ENCODE measurements at places on chromosomes 2 and 18.
A peak's percentile ranks its signal among the peaks of the same experiment; 100 is the strongest.

GRCh38 chr2:24881623-24882022 lies 38.4 kb downstream of the ADCY3 start:
- no peak for DNase-seq

GRCh38 chr2:9909106-9909505 lies 42.4 kb upstream of the GRHL1 start:
- DNase-seq = no peak

GRCh38 chr2:133365117-133365516 lies 203.1 kb downstream of the NCKAP5 start:
- no peak for DNase-seq

DNA sequence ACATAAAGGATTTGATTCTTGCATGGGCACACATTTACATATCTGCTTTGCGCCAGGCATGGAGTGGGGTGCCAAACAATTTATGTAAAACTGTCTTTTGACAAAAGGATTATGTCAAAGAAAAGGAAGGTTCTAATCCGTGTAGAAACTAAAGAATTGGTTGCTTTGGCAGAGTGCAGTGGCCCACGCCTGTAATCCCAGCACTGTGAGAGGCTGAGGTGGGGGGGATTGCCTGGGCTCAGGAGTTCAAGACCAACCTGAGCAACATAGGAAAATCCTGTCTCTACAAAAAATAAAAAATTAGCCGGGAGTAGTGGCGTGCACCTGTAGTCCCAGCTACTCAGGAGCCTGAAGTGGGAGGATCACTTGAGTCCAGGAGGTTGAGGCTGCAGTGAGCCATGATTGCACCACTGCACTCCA lies 1.1 kb upstream of the MTERF4 start:
- peak; percentile 9 for DNase-seq

DNA sequence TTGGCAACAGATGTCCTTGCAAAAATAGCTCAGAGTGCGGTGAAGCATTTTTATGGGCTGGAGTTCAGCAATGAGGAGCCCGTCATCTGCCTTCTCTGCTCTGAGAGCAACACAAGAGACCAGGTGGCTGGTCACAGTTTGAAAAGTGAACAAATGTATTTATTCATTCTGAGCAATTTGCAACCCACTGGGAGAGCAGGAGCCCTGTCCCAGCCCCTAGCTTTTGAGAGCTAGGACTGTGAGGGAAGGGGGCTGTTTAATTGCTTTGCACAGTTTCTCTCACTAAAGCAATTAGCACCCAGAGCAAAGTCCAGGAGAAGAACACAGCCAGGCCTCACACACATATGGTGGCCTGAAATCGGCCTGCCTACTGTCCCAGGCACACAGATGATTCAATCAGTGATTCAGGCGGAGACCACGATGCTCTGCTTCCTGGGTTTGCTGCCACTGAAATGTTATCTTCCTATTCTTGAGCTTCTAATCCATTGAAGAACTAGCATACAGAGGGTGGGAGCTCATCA lies 646.1 kb upstream of the ACVR2A start:
- no peak for DNase-seq

DNA sequence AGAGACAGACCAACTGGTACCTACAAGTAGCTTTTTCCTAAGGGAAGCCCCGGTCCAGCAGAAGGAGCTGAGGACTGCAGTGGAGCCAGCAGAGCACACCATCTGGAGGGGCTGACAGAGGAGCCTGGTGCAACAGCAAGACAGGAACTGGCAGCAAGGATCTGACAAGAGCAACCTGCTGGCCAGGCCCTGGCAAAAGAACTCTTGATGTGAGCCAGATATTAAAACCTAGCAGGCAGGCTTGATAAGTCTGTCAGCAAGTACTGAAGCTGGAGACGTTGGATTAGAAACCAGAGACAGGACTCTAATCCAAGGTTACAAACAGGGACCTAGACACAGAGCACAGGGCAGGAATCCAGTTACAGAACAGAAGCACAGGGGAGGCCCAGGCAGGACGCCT lies 260.7 kb upstream of the MGAT5 start:
- DNase-seq = no peak

DNA sequence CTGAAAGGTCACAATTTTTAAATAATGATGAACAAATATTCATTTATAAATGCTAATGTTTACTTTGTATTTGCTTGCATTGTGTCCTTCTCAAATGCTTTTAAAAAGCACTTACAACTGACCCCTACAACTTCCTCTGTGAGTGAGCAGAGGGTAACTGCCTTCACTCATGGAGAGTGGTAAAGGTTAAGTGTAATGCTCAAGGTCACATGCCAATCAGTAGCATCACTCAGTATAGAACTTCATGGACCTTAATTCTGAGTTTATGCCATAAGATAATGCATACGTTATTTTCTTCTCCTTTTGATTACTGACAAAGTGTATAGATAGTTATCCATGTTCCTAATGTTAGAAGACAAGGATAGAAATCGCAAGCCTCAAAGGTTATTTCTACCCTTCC lies 91.8 kb upstream of the SERTAD2 start:
- DNase-seq = no peak

GRCh38 chr2:28480403-28481049 lies 15.3 kb upstream of the PLB1 start:
- no peak for DNase-seq

DNA sequence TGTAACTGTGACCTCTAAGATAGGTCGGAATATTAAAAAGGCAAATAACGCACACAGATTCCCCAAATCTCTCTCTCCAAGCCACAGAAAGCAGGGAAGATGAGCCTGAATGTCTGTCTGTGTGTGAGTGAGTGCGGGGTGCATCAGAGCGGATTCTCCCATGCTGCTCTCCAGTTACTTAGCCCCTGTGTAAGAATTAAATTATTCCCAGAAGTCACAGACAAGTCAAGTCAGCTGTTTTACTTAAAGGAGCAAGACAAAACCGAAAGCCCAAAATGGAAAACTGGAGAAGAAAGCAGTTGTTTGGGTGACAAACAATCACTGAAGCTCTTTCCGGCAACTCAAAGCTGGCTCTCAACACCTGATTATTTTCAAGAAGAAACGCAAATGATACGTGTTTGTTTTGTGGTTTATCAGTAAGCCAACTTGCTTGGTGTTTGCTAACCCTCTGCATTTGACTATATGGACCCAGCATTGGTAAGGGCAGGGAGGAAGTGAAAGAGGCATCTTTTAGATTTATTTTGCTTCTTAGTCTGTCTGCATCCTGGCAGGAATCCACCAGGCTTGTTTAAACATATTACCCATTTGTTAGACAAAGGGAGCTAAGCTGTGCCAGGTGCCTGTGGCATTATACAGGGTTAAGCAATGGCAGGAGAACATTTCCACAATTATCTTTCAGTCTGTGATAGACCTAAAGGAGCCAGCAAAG lies 121.5 kb upstream of the CREB1 start:
- DNase-seq = no peak

- DNase-seq = no peak
Measured at GRCh38 chr18:56900195-56901094, 246.4 kb upstream of the BOD1L2 start.

- peak; percentile 75 for DNase-seq
Measured at GRCh38 chr2:237662671-237663093, 35.3 kb downstream of the LRRFIP1 start.

- DNase-seq = no peak
Measured at GRCh38 chr2:25374827-25375226, 33.1 kb upstream of the DNMT3A start.

Measured in liver (tissue), 10 donors.